ENCODE measurements at places on chromosomes 16 and 17. TPM values are rescaled to one million over a fixed set of nuclear protein-coding genes. Genes with fewer than 3 reads are reported as not detected.

DNA sequence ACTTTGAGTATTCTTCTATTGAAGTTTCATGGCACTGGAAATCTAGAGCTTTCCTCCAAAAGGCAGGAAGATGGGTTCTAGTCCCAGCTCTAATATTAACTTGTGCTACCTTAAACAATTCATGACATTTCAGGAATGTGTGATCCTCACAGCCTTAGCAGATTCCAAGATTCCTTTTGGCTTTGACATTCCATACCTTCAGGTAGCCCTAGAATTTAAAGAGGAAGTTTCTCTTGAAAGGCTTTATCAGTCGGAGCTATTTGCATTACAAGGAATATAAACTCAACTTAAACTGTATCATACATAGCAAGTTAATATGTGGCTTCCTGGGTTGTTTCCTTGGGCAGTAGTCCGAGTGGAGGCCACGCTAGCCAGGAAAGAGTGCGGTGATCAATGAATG, 330.0 kb downstream of the SHISA9 start:
- peak; percentile 13 for DNase-seq

DNA sequence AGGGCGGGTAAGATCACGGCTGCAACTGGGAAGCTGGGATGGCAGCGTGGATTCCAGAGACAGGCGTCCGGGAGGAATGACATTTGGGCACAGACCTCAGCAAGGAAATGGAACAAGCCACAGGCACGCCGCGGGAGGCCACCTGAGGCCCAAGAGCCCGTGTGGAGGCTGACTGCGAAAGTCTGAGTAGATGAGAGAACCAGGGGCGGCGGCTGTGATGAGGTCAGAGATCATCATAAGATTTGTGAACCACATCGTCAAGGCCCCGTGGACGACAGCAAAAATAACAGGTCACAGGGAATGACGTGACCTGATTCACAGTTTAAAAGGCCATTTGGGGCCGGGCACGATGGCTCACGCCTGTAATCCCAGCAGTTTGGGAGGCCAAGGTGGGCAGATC, 48.2 kb downstream of the MRM3 start:
- no peak for DNase-seq

DNA sequence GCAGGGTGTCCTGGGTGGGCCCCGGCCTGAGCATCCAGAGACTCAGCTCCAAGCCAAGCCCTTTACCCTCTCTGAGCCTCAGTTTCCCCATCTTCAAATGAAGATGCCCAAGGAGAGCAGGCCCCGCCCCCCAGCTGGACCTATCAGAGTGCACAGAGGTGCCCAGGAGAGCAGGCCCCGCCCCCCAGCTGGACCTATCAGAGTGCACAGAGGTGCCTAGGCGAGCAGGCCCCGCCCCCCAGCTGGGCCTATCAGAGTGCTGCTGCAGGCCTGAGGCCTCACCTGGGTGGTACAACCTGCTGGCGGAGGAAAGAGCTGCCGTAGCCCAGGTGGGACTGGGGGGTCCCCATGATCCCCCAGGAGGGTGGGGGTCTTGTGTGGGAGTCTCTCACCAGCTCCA, 3.4 kb upstream of the SSTR5 start:
- DNase-seq, result no peak

DNA sequence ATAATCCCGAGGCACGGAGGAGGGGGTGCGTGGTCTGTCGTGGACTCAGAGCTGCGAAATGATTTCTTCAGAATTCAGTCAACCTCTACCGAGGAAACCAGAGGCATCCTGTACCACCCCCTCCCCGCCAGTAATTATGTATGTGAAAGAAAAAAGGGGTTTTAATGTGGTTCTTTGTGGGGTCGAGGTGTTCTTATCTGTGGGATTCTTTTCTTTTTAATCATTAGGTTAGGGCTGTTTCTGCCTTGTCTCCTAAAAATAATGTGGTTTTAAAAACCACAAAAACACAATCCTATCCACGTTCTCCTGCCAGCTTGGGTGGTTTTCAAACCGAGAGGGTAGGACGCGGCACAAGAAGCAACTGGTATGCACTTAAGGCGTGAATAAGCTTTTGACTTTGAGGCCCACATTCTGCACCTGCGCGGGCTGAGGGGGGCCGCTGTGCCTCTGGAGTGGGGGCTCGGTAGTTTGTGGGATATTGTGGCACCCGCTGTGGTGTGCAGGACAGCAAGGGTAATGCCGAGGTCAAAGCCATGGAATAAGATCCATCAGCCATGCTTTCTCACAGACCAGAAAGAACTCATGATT, 1.0 kb downstream of the SLC47A1 start:
- DNase-seq, result peak; percentile 72

DNA sequence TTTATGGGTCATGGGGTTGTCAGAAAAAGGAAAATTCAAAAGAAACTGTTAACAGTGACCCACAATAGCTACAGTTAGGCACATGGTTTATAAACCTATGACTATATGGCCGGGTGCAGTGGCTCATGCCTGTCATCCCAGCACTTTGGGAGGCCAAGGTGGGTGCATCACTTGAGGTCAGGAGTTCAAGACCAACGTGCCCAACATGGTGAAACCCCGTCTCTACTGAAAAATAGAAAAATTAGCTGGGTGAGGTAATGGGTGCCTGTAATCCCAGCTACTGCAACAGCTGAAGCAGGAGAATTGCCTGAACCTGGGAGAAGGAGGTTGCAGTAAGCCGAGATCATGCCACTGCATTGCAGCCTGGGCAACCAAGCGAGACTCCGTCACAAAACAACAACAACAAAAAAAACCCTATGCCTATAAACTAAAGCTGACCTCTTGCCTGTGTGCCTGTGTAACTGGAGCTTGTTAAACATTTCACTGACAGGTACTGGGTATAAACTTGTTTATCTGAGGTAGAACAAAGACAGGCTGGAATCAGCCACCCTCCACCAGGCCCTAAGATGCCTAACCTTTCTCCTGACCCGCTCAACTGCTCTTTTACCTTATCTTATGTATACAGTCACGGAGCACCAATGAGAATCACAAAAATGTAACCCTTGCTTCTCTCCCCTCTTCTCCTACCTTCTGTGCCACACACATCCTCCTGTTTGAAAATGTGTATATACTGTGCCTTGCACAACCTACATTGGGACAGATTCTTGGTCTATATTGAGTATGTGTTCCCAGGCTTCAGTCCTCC, 62.9 kb upstream of the ATF7IP2 start:
- DNase-seq, result no peak

DNA sequence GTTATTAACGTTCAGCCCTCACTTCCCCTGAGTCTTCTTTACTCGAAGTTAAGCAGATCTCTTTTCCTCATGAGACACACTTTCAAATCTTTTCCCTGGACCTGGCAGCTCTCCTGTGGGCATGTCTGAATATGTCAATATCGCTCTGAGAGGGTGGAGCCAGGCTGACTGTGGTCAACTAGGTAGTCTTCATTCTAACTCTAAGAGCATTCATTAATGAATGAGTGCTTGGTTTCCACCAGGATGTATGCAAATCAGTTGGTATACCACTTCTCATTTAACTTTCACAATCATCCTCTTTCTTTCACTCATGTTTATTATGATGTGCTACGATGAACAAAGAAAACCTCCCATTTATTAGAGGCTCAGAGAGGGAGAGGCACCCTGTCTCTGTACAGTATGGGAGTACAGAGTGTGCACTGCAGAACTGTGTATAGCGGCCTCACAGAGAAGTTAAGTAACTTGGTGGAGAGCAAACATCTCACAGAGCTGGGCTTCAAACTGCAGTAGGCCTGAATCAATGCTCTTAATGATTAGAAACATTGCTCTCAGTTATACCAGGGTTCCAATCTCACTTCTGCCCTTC, 39.9 kb downstream of the OTOA start:
- no peak for DNase-seq

DNA sequence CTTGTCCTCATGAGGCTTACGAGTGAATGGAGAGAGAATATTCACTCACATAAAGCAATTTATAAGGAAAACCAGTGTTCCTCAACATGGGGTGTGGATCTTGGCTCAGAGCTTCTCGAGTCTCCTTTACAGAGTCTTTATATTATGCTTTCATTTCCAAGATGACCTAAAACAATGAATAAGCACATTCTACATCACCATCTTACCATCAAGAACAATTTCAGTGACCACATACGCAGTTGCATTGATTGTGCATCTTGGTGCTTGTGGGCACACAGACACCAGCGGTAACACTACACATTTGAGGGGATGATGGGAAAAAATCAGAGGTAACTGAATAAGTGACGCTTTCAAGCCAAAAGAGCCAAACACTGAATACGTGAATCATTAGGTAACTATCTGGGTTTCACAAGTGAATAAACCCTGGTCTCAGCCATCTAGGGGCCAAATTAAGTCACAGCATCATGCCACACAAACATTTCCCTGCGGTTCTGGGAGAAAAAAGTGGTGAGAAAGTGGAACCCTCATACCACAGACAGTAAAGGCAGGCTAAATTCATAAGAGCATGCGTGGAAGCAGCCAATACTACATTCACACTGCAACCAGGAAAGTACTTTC, 9.4 kb downstream of the CWC25 start:
- peak; percentile 30 for DNase-seq

DNA sequence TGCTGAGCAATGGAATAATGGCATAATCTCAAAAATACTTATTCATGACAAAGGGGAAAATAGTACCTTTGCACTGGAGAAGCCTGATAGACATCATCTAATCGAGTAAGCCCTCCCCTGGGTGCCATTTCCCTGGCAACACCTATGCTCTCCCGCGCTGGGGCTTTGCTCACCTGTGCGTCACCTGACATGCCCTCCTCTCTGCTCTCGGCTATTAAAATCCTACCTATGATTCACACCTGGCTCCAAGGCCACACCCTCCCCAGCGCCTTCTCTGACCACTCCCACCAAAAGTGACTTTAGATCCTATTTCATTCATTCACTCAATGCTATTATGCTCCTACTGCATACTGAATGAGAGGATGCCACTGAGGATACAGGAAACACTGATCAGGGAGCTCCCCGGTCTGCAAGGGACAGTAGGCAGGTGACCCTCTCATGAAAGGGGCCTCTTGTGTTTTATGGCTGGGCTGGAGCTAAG, 83.9 kb downstream of the NT5M start:
- no peak for DNase-seq

- DNase-seq, result peak; percentile 68
These were observed 50.4 kb upstream of the CIBAR2 start for GRCh38 chr16:85162478-85163277.

DNA sequence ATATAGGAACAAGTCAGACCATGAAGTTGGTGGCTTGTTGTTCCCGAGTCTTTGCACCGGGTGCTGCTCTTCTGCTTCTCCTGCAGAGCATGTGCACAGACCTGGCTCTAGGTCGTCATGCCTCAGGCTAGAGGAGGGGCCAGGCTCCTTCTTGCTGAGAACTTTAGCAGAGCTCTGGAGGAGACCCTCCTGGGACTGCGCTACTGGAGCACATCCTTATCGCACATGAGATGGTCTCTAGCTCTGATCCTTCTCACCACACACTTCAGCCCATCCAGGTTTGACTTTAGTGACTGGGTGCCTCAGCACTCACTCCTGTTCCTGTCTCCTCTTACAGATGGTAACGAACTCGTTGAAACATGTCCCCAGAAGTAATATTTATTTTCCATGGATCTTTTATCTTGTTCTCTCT, 14.9 kb downstream of the FOXK2 start:
- DNase-seq, result no peak

GRCh38 chr17:69607162-69607834, 192.8 kb downstream of the MAP2K6 start:
- peak; percentile 67 for DNase-seq

- no peak for DNase-seq
These were observed 34.5 kb upstream of the GPRC5B start for GRCh38 chr16:19919142-19919541.

GRCh38 chr16:28494121-28494851, at the start of gene APOBR:
Gene APOBR (plus strand): TSS chr16:28494643. CDS start chr16:28494682, 39 bp downstream.
- peak; percentile 44 for DNase-seq

DNA sequence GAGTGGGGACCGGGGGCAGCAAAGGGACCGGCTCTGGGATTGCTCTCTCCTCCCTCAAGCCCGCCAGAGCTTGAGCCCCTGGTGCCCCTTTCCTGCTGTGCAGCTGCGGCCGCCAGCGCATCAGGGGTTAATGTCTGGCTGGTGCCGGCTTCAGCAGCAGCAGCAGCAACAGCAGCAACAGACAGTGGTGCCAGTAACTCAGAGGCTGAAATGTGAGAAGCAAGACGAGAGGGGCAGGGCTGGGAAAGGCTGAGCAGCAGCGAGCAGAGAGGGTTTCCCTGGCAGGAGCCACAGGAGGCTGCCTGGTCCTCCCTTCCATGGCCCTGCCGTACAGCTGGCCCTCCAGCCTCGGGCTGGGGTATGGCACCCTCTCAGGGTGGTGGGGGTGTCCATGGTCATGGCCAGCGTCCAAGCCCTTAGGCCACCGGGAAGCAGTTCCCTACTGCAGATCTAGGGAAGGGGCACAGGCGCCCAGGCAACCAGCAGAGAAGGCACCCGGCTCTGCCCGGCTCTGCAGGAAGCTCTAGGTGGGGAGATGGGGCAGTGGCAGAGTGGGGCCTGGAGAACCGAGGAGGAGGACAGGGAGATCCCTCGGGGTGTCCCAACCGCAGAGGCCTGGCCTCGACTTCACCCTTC, 21.1 kb upstream of the TFAP4 start:
- peak; percentile 72 for DNase-seq

- DNase-seq, result peak; percentile 66
These were observed 1114.2 kb upstream of the GOT2 start for GRCh38 chr16:59848296-59848695.

- DNase-seq, result no peak
These were observed 87.9 kb downstream of the TANGO6 start for GRCh38 chr16:68931196-68931595.

KRTAP4-3 gene
- not detected for total RNA-seq

NKD1 gene
- 1.0 TPM for total RNA-seq

TOP2A gene
- 252 TPM for total RNA-seq

Measured in M059J (cell line).